ENCODE measurements at places on chromosomes 5 and 9. TPM values are rescaled to one million over a fixed set of nuclear protein-coding genes. Genes with fewer than 3 reads are reported as not detected.

NEK6 gene
- total RNA-seq, result 97.9 TPM

SLC36A2 gene
- total RNA-seq, result not detected

SMIM33 gene
- not detected for total RNA-seq

TAF1L gene
- total RNA-seq, result not detected

C6 gene
- total RNA-seq, result 6.8 TPM

POLR3G gene
- 1.7 TPM for total RNA-seq

TNFAIP8 gene
- 29.6 TPM for total RNA-seq

PCA3 gene
- total RNA-seq, result not detected

CEL gene
- total RNA-seq, result 2.2 TPM

ACTBL2 gene
- not detected for total RNA-seq

HNRNPK gene
- 441 TPM for total RNA-seq

KIF4B gene
- not detected for total RNA-seq

RAB14 gene
- 56.9 TPM for total RNA-seq

KDM4C gene
- 33.7 TPM for total RNA-seq

DDX4 gene
- not detected for total RNA-seq

MARVELD2 gene
- 0.58 TPM for total RNA-seq

PLPP7 gene
- total RNA-seq, result 13.9 TPM

AJM1 gene
- total RNA-seq, result 1.00 TPM

PCDHAC1 gene
- total RNA-seq, result 0.61 TPM

TRIM14 gene
- 13.8 TPM for total RNA-seq

STPG3 gene
- not detected for total RNA-seq

QRFP gene
- total RNA-seq, result not detected

NIPAL4 gene
- not detected for total RNA-seq

IDNK gene
- 6.1 TPM for total RNA-seq

ACER2 gene
- total RNA-seq, result 20.5 TPM

LMX1B gene
- 0.77 TPM for total RNA-seq

MED22 gene
- total RNA-seq, result 25.6 TPM

EDIL3 gene
- 3.7 TPM for total RNA-seq

PDCD1LG2 gene
- total RNA-seq, result 3.6 TPM

ARAP3 gene
- total RNA-seq, result 24.2 TPM

WNT8A gene
- total RNA-seq, result not detected

POLE3 gene
- total RNA-seq, result 26.4 TPM

SNCAIP gene
- total RNA-seq, result 3.6 TPM

PCDHB3 gene
- total RNA-seq, result 3.6 TPM

ZNF474 gene
- total RNA-seq, result 0.26 TPM

FBXL7 gene
- 12.2 TPM for total RNA-seq

PCDHB12 gene
- total RNA-seq, result 3.3 TPM

TICAM2 gene
- 6.3 TPM for total RNA-seq

IL4 gene
- total RNA-seq, result not detected

TPPP gene
- 5.4 TPM for total RNA-seq

NPR3 gene
- total RNA-seq, result 43.3 TPM

LCNL1 gene
- 0.71 TPM for total RNA-seq

ADRA1B gene
- 6.6 TPM for total RNA-seq

CBY3 gene
- not detected for total RNA-seq

KCNIP1 gene
- not detected for total RNA-seq

PIK3R1 gene
- 174 TPM for total RNA-seq

GRM6 gene
- not detected for total RNA-seq

ASTN2 gene
- total RNA-seq, result 3.1 TPM

BHMT gene
- total RNA-seq, result 1.9 TPM

PCDHB7 gene
- total RNA-seq, result 1.6 TPM

CARD6 gene
- total RNA-seq, result 19.5 TPM

KIF20A gene
- total RNA-seq, result not detected

CNTNAP3 gene
- 7.9 TPM for total RNA-seq

SLCO6A1 gene
- not detected for total RNA-seq

PCSK1 gene
- 1.6 TPM for total RNA-seq

Data from mesenteric fat pad (tissue), 1 donor.